Colonic mucosa (tissue), 4 donors: ENCODE measurements at places on chromosomes 1 and 21.

DNA sequence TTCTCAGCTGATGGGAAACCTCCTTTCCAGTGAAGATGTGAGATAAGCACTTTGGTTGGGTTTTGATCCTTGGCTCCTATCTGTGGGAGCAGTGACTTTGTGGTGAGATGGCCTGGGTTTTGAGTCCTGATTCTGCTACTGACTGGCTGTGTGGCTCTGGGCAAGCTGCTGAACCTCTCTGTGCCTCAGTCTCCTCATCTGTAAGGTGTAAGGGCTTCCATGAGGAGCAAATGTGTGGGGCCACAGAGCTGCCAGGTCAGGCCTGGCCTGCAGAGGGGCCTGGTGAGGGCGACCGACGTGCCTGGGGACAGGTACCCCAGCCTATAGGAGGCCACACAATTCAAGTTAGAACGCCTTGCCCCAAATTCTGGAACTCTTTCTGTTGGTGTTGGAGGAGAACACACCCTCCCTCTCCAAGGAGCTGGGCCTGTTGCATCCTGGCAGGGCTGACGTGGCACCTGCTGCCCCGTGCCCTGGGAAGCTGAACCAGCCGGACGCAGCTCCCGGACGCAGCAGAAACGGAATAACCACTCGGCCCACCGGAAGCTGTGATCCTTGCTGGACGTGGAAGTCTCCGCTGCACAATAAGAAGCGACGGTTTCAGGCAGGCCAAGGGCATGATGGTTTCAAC, 62.7 kb downstream of the AGPAT3 start:
- DNase-seq: no peak

GRCh38 chr1:155944444-155944799, 3.0 kb downstream of the RXFP4 start:
- no peak for DNase-seq

DNA sequence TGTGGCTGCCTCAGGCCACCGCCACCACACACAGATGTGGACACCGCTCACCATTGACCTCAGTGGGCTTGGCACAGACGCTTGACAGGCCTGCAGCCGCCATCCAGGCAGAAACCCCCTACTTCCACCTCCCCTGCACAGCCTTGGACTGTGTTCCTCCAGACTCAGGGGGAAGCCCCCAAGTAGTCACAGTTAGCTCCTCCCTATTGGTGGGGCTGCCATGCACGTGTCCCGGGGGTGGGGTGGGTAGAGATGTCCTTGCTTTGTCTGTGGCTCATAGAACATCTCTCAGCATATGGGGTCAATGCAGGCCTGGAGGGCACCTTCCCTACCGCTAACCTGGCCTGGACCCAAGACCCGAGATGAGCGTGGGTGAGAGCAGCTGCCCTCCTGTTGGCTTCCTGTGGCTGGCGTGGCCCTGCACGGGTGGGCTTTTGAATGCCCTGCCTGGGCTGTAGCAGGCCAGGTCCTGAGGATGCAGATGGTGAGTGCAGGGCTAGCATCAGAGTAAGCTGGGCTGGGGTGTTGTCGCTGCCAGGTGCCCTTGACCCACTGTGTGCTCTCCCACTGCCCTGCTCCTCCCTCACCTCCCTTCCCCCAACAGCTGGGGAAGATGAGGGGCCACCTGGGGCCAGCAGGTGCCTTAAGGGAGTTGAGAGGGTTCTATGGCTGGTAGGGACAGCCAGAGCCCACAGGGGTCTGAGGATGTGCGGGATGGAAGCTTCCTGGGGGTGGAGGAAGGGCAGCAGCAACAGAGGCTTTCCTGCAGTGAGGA, 6.2 kb downstream of the CROCC start:
- no peak for DNase-seq

GRCh38 chr1:33378524-33378923, 52.4 kb downstream of the PHC2 start:
- no peak for DNase-seq

- no peak for DNase-seq
Measured at GRCh38 chr1:219541946-219542345, 71.0 kb downstream of the ZC3H11B start.

DNA sequence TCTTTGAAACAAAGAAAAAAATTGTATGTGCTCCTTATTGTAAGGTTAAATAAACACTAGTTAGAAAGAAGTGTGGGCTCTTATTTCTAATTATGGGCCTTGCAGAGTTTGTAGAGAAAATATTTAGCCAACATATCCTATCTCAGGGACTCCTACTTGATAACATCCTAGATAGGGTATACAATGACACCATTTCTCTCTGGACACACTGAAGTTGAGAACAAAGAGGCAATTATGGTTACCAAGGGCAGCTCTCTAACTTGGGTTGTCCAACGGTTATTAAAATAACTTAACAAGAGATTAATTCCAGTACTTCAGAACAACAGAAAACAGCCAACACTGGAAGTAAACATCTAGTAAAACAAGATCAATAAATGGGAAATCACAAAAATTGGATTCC, 69.0 kb upstream of the ZC3H11B start:
- DNase-seq: no peak

- DNase-seq: peak; percentile 22
Measured at GRCh38 chr1:180358649-180359048, 128.6 kb downstream of the LHX4 start.

DNA sequence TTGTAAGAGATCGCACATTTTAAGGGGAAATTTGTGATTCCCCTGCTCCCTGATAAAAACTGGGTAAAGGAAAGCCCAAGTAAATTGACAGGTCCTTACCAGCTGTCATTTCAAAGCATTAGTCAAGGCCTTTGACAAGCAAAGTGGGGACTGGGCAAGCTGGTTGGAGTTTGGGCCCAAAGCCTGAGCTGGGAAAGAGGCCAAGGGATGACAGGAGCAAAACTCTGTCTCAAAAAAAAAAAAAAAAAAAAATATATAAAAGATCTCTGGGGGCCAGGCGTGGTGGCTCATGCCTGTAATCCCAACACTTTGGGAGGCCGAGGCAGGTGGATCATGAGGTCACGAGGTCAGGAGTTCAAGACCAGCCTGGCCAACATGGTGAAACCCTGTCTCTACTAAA, 36.9 kb downstream of the SLC2A1 start:
- no peak for DNase-seq

DNA sequence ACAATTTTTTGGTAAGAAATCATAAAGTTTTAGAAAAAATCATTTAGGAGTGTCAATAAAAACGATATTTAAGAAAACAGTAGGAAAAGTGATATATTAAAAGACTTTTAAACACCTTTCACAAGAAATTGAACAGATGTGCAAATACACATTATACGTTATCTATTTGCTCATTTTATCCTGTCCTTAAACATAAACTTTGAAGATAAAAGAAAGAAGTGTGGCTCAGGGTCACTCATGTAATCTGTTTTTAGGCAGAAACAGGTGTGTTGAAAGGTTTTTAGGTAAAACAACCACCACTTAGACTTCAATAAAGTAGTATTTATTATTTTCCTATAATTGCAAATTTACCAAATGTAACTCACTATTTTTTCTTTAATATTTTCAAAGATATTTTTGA, 13.1 kb downstream of the AMY2B start:
- no peak for DNase-seq

- no peak for DNase-seq
Measured at GRCh38 chr1:22364326-22364650, 87.4 kb upstream of the ZBTB40 start.

- no peak for DNase-seq
Measured at GRCh38 chr1:3070309-3070643, 1.3 kb downstream of the PRDM16 start.

DNA sequence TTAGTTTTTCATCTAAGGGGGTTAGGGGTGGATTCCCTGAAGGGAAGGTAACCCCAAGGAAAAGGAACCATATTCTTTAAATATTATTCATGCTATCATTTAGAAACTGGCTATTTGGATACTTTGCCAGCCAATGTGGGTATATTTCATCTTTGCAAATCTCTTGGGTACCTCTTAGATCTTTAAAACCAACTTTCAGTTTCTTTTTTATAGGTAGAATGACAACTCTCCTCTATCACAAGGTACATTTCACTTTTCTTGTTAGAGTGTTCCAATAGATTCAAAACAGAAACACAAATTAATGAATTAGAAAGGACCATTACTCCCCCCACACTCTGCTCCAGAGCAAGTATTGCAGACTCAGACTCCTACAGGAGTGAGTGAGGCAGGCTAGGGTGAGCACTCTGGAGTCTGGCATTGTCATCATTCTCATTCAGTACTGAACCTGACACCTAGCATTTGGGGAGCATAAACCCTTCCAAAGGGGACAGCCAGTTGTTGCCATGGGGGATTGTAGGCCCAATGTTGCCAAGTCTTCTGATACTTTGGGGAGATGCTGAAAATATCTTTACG, 43.0 kb downstream of the MACO1 start:
- no peak for DNase-seq

DNA sequence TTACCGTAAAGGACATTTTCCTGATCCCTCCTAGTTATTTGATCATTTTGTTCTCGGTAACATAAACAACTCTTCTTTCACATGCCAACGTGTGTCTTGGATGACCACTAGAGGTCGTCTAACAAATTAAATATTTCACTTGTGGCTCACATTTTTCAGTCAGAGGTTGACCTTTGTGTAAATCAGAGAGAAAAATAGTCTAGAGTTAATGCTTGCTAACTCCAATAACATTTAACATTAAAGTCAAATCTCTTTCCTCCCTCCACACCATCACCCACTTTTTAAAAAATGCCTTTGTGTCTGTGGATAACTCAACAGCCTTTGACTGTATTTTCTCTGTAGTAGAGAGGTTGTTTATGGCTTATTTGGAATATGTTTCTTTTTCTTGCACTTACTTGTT, 220.5 kb upstream of the B3GALT2 start:
- DNase-seq: peak; percentile 25

DNA sequence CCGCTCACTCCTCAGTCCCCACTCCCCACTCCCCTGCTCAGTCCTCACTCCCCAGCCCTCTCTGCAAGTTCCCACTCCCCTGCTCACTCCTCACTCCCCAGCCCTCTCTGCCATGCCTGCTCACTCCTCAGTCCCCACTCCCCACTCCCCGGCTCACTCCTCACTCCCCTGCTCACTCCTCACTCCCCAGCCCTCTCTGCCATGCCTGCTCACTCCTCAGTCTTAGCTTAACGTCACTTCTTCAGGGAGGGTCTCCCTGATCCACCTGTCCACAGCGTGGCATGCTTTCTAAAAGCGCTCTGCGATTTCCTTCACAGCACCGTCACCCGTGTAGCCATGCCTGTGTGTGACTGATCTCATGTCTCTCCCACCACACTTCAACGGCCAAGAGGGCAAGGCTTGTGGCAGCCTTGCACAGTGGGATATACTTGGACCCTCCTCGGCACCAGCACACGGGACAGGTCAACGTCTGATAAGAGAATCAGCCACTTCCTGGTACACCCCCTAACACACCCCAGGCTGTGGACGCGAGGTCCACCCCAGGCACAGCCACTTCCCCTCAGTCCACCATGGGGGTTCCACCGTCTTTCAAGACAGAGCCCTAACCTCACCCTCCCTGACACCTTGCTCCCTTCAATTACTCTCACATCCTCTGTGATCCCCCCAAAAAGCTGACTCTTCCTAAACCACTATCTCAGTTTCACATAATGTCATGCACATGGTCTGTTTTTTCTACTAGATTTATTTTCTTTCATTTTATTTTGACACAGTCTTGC, 14.0 kb downstream of the PRDM15 start:
- no peak for DNase-seq

GRCh38 chr1:9149151-9149550, 20.2 kb upstream of the GPR157 start:
- no peak for DNase-seq

DNA sequence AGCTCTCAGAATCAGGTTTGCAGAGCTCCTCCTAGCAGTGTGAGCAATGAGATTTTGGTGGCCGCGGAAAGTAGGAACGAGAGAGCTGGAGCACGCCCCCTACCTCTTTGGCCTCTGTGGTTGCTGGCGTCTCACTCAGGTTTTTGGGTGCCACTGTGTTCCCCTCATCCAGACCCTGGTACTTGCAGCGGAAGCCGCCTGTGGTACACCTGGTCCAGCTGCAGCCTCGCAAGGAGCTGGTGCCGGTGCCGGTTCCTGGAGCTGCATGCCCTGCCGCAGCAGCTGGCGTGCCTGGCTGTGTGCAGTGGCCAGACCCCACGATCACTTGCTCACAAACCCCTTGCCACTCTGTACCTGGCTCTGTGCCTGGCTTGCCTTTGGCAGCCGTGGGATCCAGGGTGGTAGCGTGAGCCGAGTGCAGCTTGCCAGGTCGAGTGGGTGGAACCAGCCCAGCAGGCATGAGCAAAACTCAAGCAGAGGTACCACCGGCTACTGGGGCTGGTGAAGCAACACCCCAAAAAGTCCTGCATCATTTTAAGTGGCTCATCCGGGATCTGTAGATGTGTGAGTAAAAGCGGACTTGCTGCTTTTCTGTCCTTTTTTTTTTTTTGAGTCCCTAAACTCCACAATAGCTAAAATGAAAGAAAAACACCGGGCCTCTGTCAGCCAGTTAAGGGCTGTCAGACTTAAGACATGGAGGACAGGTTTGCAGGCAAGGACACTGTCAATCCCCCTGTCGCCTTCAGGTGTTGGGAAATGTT, 844.9 kb downstream of the KCNT2 start:
- no peak for DNase-seq

- no peak for DNase-seq
Measured at GRCh38 chr1:180119837-180120236, 34.8 kb upstream of the QSOX1 start.

GRCh38 chr1:13498553-13498952, 15.2 kb downstream of the LRRC38 start:
- DNase-seq: no peak

DNA sequence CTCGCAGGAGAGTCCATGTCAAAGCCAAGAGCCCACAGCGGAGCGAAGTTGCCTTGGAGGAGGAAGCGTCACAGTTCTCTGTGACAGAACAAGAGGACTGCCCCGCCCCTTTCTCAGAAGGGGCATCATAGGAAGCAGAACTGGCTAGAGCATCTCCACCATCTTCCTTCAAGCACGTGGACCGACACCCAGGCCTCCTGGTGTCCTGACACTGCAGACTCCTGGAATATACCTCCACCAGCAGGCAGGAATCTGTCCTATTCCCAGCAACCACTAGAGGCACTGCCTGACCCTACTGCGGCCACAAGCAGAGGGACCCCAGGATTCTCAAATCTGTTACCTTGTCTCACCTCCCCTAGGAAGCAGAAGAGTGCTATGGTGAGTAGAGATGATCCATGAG, 37.8 kb downstream of the GPA33 start:
- no peak for DNase-seq

- no peak for DNase-seq
Measured at GRCh38 chr1:167328816-167329483, 108.3 kb downstream of the POU2F1 start.

DNA sequence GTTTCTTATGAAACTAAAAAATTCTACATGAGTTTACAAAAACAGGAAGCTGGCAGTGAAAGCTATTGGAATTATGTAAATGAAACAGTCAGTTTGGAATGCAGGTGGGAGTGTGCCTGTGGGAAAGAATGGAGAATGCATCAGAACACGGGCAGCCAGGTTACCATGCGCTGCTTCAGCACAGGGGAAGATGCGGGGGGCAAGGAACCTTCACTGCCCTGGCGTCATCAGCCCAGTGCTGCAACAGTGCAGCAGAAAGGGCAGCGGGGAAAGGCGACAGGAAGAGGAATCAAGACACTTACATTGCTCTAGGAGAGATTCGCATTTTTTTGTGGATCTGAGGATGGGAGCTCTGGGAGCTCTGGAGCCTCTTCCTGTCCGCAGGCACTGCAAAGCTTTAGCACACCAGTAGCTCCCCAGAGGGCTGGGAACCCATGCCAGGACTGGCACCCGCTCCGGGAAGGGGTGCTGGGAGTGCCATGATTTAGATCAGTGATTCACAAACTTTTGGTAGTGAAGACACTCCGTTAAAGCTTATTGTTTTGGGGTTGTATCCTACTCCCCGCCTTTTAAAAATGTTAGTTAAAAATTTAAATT, 64.1 kb upstream of the WDR26 start:
- no peak for DNase-seq

- DNase-seq: peak; percentile 79
Measured at GRCh38 chr1:93616221-93616995, 65.2 kb downstream of the BCAR3 start.
